Effector memory CD8-positive, alpha-beta T cell (primary cell): ENCODE measurements at places on chromosomes 5 and 9.
A peak's percentile ranks its signal among the peaks of the same experiment; 100 is the strongest.

- H3K27ac ChIP-seq, result no peak overlapping the region
- no peak for DNase-seq
- H3K36me3 ChIP-seq, result peaks cover 3% of the 10 kb centered on the region
- H3K4me3 ChIP-seq, result no peak overlapping the region
- H3K4me1 ChIP-seq, result no peaks in the 10 kb centered on the region
Observed at GRCh38 chr5:169099801-169100734, 200.9 kb downstream of the SLIT3 start.

DNA sequence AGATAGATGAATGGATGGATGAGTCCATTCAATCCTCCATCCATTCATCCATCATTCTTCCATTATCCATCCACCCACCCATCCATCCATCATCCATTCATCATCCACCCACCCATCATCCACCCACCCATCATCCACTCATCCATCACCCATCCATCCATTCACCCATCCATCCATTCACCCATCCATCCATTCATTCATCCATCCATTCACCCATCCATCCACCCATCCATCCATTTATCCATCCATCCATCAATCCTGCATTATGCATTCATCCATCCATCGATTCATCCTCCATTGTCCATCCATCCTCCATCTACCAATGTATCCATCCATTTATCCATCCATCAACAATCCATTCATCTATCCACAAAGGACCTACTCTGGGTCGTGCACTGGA lies 12.8 kb upstream of the PHYKPL start:
- peaks cover 19% of the 10 kb centered on the region for H3K36me3 ChIP-seq
- H3K27me3 ChIP-seq, result no peaks in the 10 kb centered on the region
- no peak overlapping the region for H3K4me3 ChIP-seq
- no peak overlapping the region for H3K27ac ChIP-seq

DNA sequence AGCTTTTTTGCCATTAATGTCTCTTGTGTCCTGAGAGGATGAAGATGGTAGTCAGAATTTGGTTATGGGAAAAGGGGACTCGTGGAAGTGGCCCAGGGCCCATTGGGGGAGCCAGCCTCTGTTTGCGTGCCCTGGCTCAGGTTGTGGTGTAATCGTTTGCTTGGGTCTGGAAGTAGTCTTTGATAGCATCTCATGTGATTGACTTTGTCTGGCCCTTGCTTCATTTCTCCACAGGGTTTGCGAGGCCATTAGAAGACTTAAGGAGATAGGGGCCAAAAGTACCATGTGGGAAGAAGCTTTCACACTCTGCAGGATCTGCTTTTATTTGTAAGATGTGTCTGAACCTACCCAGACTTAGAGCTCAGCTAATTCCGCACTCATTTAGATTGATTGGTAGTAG lies 114.5 kb downstream of the FGF1 start:
- no peaks in the 10 kb centered on the region for H3K4me1 ChIP-seq
- DNase-seq, result no peak
- no peaks in the 10 kb centered on the region for H3K27me3 ChIP-seq
- H3K36me3 ChIP-seq, result no peaks in the 10 kb centered on the region
- no peak overlapping the region for H3K27ac ChIP-seq

DNA sequence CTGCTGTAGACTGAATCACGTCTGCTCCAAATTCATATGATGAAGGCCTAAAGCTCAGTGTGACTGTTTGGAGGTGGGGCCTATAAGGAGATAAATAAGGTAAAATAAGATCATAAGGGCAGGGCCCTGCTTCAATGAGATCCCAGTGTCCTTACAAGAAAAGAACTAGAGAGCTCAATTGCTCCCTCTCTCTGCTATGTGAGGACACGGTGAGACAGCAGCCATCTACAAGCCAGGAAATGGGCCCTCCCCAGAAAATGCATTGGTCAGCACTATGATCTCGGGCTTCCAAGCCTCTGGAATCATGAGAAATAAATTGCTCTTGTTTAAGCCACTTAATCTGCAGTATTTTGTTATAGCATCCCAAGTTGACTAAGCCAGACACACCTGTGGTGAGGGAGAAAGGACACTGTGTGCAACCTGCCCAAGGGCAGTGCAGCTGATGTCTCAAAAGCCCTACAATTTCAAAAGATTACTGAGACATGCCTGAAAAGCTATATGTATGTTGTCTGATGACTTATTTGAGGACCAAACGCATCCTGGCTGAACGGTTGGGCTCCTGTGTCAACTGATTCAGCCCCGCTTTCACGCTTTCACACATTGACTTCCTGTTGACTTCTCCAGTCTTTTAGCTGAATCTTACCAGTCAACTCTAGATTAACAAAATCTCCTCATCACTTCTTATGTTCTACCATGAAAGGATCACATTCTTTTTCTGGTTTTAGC lies 13.2 kb downstream of the GZMK start:
- no peaks in the 10 kb centered on the region for H3K27me3 ChIP-seq
- H3K36me3 ChIP-seq, result peaks cover 22% of the 10 kb centered on the region
- peak overlapping the region; percentile 94 for H3K27ac ChIP-seq
- peak; percentile 52 for DNase-seq
- H3K4me3 ChIP-seq, result peak overlapping the region; percentile 60

GRCh38 chr9:70049236-70049635 lies 5.6 kb downstream of the MAMDC2 start:
- no peaks in the 10 kb centered on the region for H3K36me3 ChIP-seq
- peaks cover 60% of the 10 kb centered on the region for H3K27me3 ChIP-seq
- no peak for DNase-seq
- H3K4me3 ChIP-seq, result no peak overlapping the region
- no peak overlapping the region for H3K27ac ChIP-seq

DNA sequence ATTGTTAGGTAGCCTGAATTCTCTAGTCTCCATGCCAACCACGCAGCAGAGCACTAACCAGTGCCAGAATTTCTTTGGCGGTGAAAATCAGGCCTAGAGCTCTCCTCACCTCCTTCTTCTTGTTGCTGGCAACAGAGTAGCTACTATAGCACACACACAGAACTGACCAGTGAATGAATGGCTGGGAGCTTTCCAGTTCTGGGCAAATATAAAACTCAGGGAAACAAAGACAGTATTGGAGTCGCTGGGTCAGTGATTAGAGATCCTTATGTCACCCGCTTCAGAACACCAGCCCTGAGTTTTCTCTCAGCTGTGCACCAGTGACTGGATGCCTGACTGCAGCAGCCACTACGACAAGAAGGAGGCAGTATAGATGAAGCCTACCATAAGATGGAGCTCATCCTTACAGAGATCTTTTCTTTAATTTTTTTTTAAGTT lies 26.9 kb upstream of the FEM1C start:
- no peaks in the 10 kb centered on the region for H3K36me3 ChIP-seq
- H3K4me3 ChIP-seq, result no peak overlapping the region
- H3K27ac ChIP-seq, result no peak overlapping the region
- H3K4me1 ChIP-seq, result peaks cover 4% of the 10 kb centered on the region

GRCh38 chr5:143126174-143127019 lies 277.1 kb downstream of the NR3C1 start:
- H3K4me1 ChIP-seq, result peaks cover 29% of the 10 kb centered on the region
- H3K27ac ChIP-seq, result no peak overlapping the region
- H3K27me3 ChIP-seq, result no peaks in the 10 kb centered on the region
- no peak for DNase-seq

GRCh38 chr5:30152431-30152830 lies 1041.1 kb upstream of the CDH6 start:
- no peaks in the 10 kb centered on the region for H3K4me1 ChIP-seq
- no peaks in the 10 kb centered on the region for H3K27me3 ChIP-seq

GRCh38 chr5:75681125-75681830 lies 36.0 kb downstream of the POC5 start:
- DNase-seq, result no peak
- H3K36me3 ChIP-seq, result peaks cover 25% of the 10 kb centered on the region
- H3K27me3 ChIP-seq, result no peaks in the 10 kb centered on the region
- no peaks in the 10 kb centered on the region for H3K4me1 ChIP-seq
- no peak overlapping the region for H3K27ac ChIP-seq
